Retina (tissue), 1 donor: ENCODE measurements at places on chromosomes 12 and 14.

DNA sequence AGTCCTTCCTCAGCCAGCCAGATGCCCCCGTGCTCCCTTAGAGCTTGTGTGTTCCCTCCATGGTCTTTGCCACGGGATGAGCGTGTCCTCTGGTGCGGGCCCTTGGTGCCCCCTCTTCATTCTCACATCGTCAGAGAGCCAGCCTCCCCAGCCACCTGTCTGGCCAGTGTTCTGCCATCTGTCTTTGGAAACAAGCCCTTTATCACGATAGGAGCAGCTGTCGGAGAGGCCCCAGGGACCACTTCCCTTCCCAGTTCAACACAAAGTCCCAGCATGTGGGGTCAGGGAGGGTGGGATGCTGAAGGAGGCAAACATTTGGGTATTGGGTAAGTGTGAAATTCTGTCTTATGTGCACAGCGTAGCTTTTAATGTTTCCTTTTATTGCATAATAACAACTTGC is 44.5 kb downstream of the DYNC1H1 start:
- peak; percentile 15 for DNase-seq

DNA sequence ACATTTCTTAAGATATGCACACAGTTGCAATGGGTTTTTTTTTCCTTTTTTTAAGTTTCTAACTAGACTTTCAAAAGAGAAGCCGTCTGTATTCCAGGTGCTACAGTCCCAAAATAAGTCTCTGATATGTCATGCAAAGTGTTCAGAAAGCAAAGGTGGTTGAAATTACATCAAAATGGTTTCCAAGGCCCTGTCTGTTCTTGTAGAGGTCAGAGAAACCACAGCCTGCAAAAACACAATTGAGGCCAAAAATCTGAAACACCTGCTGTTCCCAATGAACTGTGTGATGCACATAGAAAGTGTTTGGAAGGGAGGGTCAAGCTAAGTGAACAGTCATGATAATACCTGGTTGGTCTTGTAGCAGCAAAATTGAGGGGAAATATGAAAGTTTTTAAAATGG is 91.0 kb downstream of the VRK1 start:
- no peak for DNase-seq

DNA sequence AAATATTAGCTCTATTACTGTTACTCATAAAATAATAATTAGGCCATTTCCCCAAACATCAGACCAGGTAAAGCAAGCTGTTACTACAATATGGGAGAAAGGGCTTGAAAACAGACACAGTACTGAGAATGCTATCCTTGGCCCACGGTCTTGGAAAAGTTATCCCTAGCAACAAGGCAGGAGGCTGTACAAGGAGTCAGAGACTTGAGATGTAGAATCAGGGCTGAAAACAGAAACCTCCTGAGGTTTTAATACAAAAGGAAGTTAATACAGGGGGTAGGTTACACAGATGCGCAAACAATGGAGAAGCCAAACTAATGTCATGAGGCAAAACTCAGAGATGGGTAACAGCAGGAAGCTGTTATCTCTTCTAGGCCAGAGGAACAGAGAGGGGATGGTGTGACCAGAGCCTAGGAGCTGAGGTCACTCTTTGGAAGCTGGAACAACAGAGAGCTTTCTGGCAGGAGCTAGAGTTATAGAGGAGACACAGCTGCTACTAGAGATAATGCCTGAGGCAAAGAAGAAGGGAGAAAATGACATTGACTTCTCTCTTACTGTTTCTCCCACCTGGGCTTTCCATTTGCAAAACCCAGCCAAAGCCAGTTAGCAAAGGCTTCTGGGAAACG is 248.8 kb downstream of the SUDS3 start:
- no peak for DNase-seq

DNA sequence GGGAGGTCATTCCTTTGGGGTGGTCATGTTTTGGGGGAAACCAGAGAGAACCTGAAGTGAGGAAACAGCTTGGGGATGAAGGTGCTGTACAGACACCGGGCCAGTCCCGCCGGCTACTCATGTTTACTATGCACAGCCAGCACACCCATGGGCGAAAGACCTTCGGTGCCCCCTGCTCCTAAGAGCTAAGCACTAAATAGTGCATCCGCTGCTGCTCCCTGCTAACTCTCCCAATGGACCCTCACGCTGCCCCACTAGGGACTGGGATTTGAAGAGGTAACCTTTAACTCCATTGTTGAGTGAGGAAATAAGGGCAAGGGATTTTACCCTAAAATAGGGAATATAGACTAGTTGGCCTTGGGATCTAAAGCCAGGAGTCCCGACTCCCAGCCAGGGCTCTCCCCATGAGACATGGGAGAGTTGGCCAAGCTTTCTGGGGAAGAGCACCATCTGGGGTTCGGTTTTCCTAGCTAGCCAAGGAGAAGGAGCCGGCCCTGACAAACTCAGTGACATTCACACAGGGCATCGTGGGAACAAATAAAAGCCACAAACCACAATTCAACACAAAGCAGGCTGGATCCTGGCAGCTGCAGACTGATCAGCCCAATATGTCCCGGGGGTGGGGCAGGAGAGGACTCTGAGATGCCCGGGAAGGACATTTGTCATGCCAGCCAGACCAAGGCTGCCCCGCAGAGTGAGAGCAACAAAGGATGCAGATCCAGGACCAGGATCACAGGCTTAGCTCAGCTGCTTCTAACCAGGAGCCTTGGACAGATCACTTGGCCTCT is 91.7 kb downstream of the SINHCAF start:
- DNase-seq = no peak

GRCh38 chr12:47742253-47742825 is 16.3 kb downstream of the RAPGEF3 start:
- DNase-seq = no peak

DNA sequence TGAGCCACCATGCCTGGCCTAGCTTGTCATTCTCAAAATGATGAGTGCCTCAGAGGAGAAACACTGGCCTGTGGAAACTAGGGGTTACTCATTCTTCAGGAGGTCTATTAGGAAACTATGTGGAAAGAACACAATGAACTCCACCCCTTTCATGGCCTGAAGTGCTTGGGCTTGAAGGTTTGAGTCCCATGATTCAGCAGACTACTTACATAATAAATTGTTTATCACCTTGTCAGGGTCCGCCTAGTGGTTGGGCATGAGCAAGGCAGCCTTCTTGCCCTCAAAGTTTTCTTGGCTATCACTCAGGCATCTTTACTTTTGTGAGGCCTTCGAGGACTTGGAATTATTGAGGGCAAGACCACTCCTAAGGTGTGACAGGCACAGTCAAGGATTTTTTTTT is 251.2 kb downstream of the ACSS3 start:
- no peak for DNase-seq
